ELR (cell line): ENCODE measurements at places on chromosomes 13 and 19.
A peak's percentile ranks its signal among the peaks of the same experiment; 100 is the strongest.

- DNase-seq, result peak; percentile 73
Measured at GRCh38 chr19:39401549-39402345, 4.9 kb upstream of the ZFP36 start.

GRCh38 chr13:104949840-104950740, 1585.4 kb downstream of the EFNB2 start:
- DNase-seq, result no peak

GRCh38 chr13:71477735-71478134, 389.3 kb downstream of the DACH1 start:
- peak; percentile 15 for DNase-seq

- DNase-seq, result peak; percentile 39
Measured at GRCh38 chr13:85074543-85075313, 724.5 kb downstream of the SLITRK6 start.

DNA sequence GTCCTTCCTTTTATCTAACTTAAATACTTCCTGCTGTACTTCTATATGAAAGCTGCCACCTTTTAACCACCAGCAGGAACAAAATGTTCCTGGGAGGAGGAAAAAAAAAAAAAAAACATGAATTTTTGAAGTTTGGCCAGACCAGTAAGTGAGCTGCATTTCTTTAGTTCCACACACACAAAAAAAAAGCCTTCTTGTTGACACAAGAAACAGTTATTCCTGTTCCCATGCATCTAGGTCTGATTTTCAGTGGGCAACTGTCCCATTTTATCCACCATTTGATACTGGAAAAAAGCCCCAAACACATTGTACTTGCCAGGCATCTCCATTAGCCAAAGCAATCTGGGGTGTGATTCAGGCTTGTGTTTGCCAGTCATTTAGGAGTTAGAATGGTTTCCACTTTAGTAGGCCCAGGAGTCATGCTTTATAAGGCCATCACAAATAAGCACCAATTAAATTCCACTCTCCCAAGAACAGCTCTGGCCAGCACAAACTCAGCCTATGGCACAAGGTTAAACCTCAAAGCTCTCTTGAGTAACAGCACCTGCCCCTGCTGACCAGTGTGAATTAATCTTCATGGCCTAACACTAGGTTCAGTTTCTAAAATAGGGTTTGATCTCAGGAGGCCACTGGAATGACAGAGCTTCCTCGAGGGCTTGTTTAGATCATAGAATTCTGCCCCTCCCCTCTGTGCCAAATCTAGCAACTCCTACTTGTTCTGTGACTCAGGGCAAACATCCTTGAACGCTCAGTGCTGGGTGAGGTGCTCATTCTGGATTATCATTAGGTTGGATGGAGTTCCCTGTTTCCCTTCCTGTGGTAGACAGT, 67.1 kb downstream of the NUFIP1 start:
- peak; percentile 90 for DNase-seq

- peak; percentile 87 for DNase-seq
Measured at GRCh38 chr19:50646074-50646807, 3.0 kb upstream of the C19orf81 start.

DNA sequence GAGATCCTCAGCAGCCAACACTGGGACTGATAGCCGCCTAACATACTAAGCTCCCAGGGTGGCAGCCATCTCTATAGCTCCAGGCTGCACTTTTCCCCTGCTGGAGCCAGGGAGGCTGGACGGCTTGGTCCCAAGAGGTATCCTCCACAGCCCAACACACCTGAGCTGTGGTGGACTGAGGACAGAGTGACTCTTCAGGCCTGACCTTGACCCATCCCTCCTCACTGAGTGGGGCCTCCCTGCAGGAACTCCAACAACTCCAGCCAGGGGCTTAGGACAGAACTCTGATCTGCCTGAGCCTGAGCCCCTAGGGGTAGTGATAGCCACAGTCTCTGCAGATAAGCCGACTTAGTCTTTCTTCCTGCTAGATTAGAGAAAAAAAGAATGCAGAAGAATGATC, 958.1 kb upstream of the PRR20A start:
- no peak for DNase-seq
